ENCODE measurements at places on chromosomes 7 and 10.
A peak's percentile ranks its signal among the peaks of the same experiment; 100 is the strongest.

DNA sequence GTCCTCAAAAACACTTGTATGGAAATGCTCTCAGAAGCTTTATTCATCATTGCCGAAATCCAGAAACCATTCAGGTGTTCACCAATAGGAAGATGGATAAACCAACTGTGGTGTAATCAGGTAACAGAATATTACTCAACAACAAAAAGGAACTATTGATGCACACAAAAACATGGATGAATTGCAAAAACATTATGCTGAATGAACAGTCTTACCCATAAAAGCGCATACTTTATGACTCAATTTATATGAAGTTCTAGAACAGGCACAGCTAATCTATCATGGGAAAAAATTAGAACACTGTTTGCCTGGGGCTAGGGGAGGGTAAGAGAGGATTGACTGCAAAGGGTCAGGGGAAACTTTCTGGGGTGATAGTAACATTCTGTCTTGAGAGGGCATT is 26.9 kb upstream of the GSAP start:
- no peak for DNase-seq

DNA sequence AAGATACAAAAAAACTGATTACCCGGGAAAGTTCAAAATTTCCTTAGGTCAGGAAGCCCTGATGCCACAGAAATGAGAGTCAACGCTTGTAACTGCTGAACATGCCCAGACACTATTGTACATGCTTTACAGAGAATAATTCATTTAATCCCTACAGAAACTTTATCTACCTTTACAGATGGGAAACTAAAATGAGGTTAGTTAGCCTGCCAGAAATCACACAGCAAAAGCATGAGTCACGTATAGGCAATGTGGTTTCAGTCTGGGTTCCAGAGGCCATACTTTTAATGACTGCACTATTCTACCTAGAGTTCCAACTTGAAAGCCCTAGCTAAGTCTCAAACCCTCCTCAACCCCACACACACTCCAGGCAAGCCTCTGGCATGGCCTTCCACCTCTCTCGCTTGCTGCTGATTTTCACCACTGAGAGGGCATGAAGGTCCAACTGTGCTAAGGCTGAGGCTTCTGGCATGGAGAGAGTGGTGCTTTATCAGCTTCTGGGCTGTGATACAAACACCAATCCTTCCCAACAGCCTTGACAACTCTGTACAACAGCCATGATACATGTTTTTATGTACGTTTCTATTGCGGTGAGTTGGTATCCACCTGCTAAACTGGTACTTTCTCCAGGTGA is 1011.2 kb upstream of the GHITM start:
- no peak for DNase-seq

DNA sequence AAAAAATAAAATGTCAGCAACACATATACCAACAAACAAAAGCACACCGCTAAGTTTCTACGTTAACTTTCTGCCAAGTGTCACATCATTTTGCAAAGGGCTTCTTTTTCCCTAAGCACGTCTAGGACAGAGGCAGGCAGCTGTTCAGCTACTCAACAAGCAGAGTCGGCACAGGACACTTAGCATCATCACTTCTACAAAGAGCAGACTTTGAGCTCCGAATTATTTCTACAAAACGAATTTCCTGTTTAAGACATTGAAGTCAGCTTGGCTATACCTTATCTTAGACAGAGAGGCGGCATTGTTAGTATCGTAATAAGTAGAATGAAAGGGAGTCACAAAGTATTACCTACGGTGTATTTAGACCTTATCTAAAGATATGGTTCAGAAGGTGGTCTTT is 110.1 kb downstream of the SVIL start:
- DNase-seq = no peak

GRCh38 chr7:4842319-4843064 is 19.3 kb downstream of the PAPOLB start:
- no peak for DNase-seq

- DNase-seq = no peak
These were observed 165.9 kb downstream of the AUTS2 start for GRCh38 chr7:69764147-69764546.

DNA sequence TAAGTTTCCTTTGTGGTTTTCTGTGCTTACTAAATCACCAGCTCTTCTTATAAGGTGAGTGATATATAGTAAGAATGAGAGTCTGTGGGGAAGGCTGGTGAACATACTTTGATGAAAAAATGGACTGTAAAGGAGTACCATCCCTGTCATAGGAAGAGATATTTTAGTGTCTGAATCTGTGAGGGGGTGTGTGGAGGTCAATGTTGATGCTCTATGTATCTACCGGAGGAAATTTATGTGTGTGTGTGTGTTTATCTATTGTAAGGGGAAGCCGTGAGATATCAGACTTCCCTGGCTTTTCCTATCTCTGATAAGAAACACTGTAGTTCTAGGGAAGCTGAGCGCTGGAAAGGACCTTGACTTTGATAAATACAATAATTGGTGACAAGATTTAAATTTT is 179.0 kb downstream of the PCDH15 start:
- DNase-seq = no peak

DNA sequence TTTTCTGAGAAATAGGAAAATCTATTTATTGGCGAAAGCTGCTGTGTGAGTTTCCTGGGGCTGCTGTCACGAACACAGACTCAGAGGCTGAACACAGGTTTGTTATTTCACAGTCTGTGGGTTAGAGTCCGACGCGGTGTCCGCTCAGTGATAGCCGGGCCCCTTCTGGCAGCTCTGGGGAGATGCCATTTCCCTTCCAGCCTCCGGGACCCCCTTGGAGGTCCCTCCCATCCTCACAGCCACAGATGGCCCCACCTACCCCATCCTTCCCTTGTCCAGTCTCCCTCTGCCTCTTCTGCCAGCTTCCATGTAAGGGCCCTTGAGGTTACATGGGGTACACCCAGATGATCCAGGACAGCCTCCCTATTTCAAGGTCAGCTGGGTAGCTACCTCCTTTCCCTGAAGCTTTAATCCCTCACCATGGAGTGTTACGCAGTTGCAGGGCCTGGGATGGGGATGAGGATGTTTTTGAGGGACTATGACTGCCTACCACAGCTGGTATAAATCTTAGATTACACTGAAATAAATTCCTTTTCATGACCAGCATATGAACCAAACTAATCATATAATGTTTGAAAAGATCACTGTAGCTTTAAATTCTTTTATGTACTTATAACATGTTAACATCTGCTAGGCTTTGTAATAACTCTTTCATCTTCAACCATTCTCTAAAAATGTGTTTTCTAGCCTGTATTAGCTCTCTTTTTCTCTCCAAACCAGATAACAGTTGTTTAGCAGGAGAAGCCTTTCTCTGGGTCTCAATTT is 98.5 kb downstream of the WDR37 start:
- DNase-seq = no peak

GRCh38 chr10:22433875-22434274 is 88.6 kb downstream of the SPAG6 start:
- DNase-seq = peak; percentile 48

DNA sequence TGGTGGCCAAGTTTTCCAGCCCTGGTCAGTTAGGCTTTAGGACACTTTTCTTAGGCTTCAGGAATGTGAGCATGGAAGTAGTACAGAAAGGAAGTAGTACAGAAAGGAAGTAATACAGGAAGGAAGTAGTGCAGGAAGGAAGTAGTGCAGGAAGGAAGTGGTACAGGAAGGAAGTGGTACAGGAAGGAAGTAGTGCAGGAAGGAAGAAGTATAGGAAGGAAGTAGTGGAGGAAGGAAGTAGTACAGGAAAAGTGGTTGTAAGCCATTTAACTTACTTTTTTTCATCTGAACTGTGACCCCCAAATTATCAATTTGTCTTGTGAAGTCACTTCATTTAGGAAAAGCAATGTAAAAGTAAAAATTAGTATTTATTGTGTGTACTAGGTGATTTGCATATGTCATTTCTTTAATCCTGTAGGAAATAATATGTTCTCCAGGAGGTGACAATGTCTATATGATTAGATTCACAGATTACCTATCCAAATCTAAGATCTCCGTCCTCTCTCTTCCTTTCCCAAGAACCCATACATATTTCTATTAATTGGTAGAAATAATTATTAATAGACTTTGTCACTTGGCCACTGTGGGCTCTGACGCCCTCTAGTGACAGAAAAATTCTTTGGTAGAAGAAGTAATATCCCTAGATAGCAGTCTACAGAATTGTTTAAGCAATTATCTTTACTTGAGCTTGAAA is 3.9 kb upstream of the FAS start:
- DNase-seq = peak; percentile 58

GRCh38 chr10:120580918-120581895 is 124.2 kb downstream of the PLPP4 start:
- no peak for DNase-seq

DNA sequence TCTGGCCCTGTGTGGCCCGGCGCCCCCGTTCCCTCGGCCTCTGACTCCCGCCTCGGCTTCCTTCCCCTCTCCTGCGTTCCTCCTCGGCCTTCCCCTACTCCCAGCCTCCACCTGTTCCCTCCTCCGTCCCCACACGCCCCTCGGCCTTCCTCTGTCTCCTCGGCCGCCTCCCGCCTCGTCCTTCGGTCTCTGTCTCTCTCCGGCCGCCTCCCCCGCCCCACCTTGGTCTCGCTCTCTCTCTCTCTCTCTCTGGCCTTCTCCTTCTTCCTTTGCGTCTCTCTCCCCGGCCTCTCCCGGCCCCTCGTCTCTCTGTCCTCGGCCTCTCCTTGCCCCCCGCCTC is 588 bp downstream of the GET4 start:
- peak; percentile 84 for DNase-seq

DNA sequence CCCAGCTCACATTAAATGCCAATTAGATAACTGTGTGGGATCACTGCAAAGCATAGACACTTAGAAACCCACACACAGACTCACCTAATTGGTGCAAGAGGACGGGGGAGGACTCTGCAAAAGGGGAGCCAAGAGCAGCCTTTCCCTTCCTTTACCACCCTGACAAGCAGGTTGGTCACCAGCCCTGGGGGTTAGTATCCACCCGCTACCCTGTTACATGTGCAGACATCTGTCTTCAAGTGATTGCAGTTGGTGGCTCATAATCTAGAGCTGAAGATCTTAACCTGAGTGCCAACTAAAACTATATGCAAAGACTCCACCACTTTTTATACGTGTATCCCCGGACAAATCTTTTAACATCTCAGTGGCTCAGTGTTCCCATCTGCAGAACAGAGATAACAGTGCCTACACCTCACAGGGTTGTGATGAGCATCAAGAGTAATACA is 56.9 kb downstream of the SORBS1 start:
- DNase-seq = peak; percentile 90

DNA sequence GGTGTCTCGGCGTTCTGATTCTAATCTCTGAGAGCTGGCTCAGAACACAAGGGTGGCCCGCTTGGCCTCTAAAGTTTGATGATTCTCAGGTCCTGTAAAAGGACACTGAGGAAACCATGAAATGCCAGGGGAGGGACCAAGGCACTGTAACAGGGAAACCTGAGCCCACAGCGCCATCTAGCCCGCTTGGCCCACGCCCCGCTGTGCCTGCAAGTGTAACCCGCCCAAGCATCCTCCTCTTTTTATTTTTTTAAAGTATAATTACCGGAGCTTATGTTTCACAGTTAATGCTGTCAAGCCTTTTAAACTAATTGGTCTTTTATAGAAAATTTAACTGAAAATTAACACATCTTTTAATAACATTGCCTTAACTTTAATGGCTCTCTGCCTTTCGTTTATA is 734.7 kb downstream of the KCNMA1 start:
- DNase-seq = no peak

DNA sequence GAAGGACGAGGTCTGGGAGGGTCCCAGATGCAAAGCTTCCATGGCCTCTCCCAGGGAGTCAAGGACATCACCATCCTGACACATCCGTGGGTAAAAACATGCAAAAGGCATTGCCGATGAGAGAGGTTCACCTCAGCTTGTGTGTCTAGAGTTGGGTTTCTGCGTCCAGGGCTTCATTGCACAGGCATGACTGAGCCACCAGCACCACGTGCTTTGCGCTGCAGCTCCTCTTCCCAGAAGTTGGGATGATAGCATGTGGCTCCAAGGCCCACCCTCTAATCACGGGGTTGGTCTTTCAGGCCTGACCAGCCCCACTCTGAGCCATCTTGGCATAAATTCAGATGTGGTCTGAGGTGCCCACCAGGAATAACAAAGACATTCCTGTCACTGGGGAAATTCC is 7.1 kb upstream of the RASGEF1A start:
- no peak for DNase-seq

DNA sequence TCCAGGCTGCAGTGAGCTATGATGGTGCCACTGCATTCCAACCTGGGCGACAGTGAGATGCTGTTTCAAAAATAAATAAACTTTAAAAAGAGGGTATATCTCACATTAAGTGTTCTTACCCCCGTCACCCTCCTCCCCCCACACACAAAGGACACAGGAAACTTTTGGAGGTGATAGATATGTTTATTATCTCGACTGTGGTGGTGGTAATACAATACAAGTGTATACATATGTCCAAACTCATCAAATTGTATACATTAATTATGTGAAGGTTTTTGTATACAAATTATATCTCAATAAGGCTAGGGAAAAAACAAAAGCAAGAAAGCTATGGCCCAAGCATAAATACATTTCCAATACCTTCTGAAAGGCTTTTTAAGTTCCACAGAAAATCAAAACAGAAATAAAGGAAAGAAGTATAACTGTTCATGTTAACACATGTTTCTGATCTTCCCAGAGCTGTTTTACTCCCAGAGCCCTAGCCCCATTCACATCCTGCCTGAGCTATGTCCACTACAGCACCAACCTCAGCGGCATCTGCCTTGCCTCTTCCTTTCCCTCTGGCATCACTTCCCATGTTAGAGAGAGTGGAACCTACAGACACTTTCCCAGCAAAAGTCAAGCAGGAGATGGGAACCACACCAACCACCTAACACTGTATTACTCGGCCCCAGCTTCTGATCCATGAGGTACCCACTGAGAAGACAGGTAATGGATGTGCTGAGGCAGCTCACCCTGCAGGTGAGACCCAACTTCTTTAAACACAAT is 48.1 kb downstream of the SGMS1 start:
- no peak for DNase-seq

DNA sequence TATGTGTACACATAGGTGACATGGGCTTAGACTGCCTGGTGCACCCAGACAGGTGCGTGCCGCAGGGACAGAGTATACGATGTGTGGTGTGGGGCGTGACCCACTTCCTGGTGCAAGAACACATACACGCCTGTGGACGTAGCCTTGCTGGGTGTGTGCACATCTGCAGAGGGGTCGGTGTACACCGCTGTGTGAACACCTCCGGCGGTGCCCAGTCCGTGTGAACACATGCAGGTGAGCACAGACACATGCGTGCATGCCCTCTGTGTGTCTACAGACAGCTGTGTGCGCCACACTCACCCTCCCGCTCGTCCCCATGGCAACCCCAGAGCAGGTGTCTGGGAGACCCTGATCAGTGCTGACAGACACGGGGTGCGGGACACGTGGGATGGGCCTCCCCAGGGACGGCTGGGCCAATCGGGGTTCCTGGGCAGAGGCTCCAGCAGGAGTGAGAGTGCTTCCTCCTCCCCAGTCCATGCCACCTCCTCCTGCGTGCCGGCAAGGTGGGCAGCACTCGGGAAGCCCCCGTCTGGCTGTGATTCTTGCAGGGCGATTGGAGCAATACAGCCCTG is 23.4 kb downstream of the ELFN1 start:
- DNase-seq = no peak

- no peak for DNase-seq
These were observed 148.6 kb upstream of the ZNF804B start for GRCh38 chr7:88610942-88611341.

Measured in erythroblast (primary cell).